ENCODE measurements at places on chromosomes 16 and 17. TPM values are rescaled to one million over a fixed set of nuclear protein-coding genes. Genes with fewer than 3 reads are reported as not detected.

GRCh38 chr17:35345926-35346771 lies 27.3 kb downstream of the SLFN11 start:
- DNase-seq = no peak

- DNase-seq = no peak
Observed at GRCh38 chr16:24075931-24076716, 180.0 kb upstream of the CACNG3 start.

DNA sequence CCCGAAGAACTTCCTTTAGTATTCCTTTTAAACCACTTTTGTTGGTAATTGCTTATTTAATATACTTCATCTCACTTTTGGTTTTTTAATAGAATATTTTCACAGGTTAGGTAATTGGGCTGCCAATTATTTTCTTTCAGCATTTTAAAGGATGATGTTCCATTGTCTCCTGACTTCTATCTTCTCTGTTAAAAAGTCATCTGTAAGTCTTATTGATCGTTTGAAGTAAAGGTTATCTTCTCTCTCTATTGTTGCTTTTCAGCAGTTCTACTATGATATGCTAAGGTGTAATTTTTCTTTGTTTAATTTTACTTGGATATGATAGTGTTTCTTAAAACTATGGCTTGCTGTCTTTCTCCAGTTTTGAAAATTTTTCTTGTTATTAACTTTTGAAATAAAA lies 307.5 kb downstream of the MAP2K4 start:
- DNase-seq = no peak

DNA sequence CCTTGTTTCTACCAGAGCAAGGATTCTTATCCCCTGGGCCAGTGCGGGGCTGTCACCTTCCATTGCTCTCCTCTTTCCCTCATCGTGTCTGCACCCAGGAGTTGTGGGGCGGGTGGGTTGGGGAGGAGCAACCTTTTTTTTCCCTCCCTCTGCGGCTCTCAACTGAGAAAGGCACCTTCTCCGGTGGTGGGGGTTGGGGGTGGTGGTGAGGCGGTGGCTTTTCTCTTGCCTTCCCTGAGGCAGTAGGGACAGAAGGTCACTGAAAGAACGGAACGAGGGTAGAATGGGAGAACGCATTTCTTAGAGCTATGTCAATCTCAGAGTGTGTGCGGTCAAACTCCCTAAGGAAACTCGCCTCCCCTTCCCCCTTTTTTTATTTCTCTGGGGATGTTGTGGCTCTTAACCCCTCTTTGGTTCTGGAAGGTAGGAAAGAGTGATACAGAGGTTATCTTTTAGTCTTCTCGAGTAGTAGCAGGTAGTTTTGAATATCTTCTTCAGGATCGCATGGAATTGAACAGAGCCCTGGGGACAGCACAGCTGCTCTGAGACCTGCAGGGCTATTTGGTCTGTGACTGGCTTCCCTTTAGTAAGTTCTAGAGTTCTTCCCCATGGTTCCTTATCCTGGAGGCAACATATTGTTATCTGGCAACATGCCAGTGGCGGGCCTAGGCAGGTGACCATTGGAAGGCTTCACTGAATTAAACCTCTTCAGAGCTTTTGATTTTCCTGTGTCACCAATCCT lies 994 bp downstream of the CLTC start:
- no peak for DNase-seq

GRCh38 chr16:82862057-82862456 lies 235.3 kb downstream of the CDH13 start:
- DNase-seq = no peak

DNA sequence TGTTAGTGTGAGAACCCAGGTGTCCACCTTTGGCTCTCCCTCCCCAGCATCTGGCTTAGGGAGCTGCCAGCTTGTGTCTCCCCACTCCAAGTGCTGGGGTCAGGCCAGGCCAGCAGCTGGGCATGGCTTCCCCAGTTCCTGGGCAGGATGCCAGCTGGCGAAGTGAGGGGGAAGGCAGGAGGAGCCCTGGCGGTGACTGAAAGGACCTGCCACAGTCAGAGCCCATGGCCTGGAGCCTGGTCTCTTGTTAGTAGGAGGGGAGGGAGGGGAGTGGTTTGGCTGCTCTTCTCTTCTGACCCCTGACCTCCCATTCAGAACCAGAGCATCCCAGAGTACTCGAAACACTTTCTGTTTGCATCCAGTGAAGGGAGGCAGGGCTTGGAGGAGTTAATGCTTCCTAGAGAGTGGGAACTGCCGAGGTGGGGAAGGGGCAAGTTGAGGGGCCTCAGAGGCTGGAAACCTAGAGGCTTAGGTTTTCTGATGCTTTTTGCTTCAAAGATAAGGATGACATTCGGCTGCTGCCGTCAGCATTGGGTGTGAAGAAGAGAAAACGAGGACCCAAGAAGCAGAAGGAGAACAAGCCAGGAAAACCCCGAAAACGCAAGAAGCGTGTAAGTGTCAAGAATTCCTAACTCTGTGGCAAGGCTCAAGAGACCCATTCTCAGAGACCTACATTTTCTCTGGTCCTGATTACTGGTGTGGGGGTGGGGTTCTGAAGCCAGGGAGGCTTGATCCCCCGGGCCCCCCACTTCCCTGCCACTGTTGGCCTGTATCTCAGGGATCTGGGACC lies 772 bp downstream of the CHD3 start:
- peak; percentile 98 for DNase-seq

GRCh38 chr16:78022347-78023060 lies at the start of gene CLEC3A:
Gene CLEC3A, plus strand, starts transcription at chr16:78022548. Its CDS starts 79 bp downstream, at chr16:78022627.
- no peak for DNase-seq

GRCh38 chr16:11800382-11800718 lies 3.3 kb upstream of the ZC3H7A start:
- DNase-seq = no peak

GRCh38 chr17:17886726-17887125 lies 49.9 kb upstream of the SREBF1 start:
- no peak for DNase-seq

- no peak for DNase-seq
Observed at GRCh38 chr17:82358465-82359350, at the start of gene TEX19. Gene TEX19, plus strand, starts transcription at chr17:82359247. Its CDS starts 2,904 bp downstream, at chr17:82362151.

GRCh38 chr17:7250695-7251627 lies 573 bp downstream of the CTDNEP1 start:
- DNase-seq = no peak

GRCh38 chr17:17926840-17927449 lies 45.3 kb downstream of the TOM1L2 start:
- peak; percentile 45 for DNase-seq

- DNase-seq = no peak
Observed at GRCh38 chr17:983921-984320, 4.3 kb upstream of the NXN start.

DNA sequence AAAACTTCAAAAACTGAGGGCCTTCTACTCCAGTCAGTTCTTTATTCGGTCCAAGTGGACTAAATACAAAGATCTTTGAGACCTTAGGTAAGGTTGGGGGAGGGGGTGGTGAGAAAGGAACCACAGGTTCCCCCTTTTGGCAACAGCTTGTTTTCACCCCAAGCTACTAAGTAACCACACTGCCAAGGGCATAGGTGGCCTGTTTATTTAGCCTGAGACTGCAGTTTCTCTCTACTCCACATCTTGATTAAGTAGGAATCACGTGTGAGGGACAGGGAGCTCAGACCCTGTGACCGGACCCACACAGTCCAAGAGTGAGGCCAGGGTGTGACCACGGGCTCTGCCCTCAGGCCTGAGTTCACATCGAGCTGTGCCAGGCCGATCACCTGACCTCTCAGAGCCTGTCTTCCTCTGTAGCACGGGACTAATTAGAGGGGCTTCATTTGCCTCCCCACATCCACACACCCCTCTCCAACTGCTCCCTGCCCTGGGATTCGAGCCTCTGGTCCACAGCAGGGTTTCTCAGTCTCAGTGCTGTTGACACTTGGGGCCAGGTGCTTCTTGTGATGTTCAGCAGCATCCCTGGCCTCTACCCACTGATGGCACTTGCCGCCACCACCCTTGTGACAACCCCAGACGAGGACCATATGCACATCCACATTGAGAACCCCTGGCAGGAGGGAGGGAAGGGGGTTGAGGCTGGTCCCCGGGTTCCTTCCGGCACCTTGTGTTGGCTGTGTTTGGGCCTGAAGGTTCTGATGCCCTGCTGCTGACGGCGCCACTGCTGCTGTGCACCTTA lies 17.8 kb downstream of the ST6GALNAC2 start:
- DNase-seq = no peak

- peak; percentile 83 for DNase-seq
Observed at GRCh38 chr17:7109461-7110322, 4.9 kb downstream of the ASGR2 start.

Gene AMDHD2
- total RNA-seq = 45.3 TPM

Gene TEKT5
- total RNA-seq = not detected

Gene SLC35G6
- not detected for total RNA-seq

Gene CSH2
- total RNA-seq = not detected

Gene BICDL2
- not detected for total RNA-seq
